ENCODE measurements at places on chromosomes 1 and 21.

GRCh38 chr1:208211921-208212843, 32.0 kb downstream of the PLXNA2 start:
- DNase-seq, result peak; percentile 72

DNA sequence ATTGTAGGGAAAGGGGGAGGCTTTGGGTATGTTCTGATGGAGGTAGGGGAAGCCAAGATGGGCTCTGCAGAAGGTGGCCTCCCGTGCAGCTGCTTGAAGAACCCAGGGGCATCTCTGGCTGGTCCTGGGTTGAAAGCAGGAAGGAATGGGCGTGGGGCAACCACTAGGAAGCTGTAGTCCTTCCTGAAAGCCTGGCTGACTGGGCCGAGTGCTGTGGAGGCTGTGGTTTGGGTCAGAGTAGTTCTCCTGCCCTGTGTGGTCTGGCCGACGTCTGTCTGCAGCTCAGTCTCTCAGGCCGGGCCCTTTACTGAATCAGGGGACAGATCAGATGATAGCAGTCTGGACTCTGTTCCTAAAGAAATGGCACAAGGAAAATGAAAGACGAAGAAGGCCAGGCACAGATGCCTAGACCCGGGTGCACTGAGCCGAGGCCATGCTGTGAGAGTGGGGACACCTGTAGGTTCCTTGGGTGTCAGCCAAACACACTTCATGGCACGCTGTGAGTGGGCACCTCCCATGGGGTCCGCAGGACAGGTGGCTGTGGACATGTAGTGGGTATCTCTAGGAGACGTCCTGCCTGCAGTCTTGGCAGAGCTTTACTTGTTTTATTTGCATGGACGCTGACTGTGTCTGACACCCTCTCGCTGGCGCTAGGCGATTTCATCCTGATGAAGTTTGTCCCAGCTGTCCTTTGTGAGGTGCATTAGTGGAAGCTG, 87.0 kb downstream of the POFUT2 start:
- DNase-seq, result no peak

GRCh38 chr1:11052839-11053757, 6.1 kb upstream of the MASP2 start:
- peak; percentile 11 for DNase-seq

DNA sequence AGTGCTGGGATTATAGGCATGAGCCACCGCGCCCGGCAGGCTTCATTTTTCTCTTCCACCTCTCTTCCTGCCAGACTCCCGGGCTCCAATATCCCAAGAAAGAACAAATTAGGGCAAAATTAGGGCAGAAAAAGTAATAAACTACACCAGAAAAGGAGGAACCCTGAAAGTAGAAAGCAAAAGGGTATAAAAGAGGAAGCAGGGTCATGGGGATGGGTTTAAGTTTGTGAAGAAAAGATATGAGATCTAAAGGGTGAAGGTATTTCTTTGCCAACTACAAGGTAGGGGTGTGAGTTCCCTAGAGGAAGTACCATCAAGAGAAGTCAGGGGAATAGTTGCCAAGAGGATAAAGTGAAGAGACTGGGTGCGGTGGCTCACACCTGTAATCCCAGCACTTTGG, 9.9 kb downstream of the PTPN22 start:
- no peak for DNase-seq

DNA sequence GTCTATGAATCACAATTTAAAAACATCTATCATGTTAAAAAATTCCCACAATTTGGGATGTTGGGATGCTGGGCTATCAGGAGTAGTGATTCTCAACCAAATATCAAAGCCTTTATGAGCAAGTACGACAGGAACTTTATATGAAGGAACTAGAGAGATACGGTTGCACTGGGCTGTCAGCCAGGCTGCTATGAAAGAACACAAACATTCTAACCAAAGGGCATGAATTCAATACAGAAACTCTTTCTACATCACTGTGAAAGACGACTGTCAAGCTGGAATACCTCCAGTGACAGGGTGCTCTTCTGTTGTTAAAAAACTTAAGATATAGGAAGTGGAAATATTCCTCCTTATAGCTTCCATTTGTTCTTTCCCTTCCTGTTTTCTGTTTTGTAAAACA, 9.8 kb downstream of the CACNA1E start:
- no peak for DNase-seq

DNA sequence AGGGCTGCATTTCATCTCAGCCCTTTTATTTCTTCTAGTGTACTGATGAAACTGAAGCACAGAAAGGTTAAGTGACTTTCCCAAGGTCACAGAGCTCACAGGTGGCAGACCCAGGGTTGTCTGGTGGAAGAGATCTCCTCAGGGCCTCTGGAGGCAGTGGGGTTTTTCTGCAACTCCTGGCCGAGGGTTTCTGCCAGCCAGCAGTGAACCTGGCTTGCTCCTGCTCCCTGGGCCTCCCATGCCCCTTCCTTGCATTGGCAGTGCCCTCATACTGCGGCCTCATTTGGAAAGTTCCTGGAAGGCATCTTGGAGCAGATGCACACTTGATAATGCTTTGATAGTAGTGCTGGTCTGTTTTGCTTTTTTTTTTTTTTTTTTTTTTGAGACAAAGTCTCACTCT, 7.7 kb downstream of the GALNT2 start:
- DNase-seq, result no peak

GRCh38 chr1:205191622-205192021, 19.9 kb downstream of the DSTYK start:
- no peak for DNase-seq

DNA sequence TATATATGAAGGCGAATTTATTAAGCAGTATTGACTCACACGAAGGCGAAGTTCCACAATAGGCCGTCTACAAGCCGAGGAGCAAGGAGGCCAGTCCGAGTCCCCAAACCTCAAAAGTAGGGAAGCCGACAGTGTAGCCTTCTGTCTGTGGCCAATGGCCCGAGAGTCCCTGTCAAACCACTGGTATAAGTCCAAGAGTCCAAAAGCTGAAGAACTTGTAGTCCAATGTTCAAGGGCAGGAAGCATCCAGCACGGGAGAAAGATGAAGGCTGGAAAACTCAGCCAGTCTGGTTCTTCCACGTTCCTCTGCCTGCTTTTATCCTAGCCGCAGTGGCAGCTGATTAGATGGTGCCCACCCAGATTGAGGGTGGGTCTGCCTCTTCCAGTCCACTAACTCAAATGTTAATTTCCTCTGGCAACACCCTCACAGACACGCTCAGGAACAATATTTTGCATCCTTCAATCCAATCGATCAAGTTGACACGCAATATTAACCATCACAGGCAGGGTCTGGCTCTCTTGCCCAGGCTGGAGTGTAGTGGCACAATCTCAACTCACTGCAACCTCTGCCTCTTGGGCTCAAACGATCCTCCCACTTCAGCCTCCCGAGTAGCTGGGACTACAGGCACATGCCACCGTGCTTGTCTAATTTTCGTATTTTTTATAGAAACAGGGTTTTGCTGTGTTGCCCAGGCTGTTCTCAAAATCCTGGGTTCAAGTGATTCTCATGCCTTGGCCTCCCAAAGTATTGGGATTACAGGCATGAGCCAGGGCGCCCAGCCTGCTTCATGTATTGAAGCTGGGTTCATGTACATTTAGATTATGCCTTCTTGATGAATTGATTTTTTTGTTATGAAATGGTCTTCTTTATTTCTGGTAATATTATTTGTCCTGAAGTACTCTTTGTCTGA, 85.3 kb downstream of the DHRS3 start:
- DNase-seq, result no peak

Data from fibroblast of skin of right quadriceps (primary cell).